ENCODE measurements at places on chromosomes 6 and 20.

DNA sequence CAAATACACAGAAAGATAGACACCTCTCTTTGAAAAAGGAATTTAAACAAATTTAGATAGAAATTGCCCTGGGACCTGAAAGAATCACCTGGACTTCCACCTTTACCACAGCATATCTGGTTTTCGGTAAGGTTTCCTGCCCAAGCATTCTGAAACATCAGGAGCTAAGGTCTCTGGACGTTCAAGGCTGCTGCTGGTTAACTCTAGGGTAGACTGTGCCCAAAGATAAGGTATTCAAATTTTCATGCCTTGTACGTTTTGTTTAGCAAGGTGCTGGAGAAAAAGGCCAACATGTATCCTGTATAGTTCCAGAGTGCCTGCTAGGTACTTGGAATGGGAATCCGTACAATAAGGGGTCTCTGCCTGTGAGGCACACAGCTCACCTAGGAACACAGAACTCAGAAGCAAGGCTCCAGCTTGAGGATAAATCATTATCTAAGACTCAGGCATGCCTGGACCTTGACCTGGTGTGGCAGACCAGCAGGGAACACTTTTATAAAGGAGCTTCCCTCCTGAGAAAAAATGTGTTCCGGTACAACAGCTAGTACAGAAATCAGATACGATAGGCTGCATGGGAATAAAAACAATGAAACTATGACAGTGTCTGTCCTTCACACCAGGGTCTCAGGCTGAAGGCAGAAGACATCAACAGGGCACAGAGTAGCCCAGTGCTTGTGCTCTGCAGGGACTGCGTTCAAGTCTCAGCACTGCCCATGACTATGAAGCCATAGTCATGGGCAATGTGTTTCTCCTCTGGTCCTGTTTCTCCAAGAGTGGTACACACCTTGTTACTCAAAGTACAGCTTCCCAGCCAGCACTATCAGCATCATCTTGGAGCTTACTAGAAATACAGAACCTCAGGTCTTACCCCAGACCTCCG lies 70.4 kb downstream of the METTL24 start:
- no peak for DNase-seq

- DNase-seq, result no peak
Observed at GRCh38 chr6:65450451-65450850, 256.6 kb downstream of the EYS start.

DNA sequence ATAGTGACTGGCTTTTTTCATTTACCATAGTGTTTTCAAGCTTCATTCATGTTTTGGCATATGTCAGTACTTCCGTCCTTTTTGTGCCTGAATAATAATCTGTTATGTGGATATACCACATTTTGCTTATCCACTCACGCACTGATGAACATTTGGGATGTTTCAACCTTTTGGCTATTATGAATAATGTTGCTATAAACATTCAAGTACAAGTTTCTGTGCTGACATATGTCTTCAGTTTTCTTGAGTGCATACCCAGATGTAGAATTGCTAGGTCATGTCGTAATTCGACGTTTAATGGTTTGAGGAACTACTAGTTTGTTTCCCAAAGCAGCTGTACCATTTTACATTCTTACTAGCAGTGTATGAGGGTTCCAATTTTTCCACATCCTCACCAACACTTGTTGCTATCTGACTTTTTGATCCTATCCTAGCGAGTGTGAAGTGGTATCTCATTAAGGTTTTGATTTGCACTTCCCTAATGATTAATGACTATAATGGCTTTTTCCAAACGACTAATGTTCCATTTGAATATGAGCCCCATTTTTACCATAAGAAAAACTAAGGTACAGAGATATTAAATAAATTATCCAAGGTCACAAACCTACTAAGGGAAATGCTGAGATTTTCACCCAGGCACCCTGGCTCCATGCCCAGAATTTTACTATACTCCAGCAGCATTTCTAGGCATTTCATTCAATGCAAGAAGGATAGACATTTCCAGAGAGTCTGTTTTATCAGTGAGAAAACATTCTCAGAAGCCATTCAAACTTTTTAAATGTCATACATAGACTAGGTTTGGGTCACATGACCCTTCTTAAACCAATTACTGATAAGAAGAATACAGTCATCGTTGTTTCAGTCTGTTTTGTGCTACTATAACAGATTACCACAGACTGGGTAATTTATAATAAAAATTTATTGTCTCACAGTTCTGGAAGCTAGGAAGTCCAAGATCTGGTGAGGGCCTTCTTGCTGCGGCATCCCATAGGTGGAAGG lies 71.1 kb upstream of the RUNX2 start:
- DNase-seq, result no peak

DNA sequence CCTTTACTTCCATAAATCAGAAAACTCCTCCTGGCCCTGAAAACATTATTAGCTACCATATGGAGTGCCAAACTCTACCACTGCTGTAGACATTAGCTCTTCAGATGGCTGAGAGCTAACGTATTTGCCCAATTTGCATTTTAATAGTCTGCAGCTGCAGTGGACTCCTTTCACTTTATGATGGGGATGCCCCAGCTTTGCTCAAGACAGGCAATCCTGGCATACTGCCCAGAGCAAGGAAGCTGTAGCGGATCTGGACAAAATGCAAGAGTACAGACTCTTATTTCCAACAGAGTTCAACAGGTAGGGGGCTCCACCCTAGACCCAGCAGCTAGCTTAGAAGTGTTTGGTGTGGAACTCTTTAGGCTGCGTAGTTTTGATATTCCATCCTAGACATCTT lies 246.7 kb downstream of the FOXC1 start:
- DNase-seq, result peak; percentile 62

GRCh38 chr20:6708010-6708409 lies 59.5 kb upstream of the BMP2 start:
- DNase-seq, result no peak

DNA sequence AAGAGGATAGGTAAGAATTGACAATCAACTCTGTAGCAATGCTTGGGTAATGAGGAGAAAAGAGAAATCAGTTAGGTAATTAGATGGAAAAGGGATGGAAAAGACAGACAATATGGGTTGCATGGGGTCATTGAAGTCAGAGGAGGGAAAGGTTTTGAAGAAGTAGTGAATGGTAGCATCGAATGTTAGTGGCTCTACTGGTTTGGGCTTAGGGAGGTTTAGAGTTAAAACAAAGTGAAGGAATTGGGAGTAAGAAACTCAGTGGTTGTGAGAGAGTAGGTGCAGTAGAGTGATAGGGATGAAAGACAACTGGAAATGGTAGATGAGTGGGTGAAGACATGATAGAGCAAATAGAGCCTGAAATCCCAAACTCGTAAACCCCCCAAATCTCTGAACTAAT lies 140.1 kb upstream of the ZFP64 start:
- no peak for DNase-seq

- no peak for DNase-seq
Observed at GRCh38 chr6:158519761-158520160, 40.1 kb upstream of the TMEM181 start.

GRCh38 chr20:49737260-49737659 lies 23.6 kb upstream of the B4GALT5 start:
- DNase-seq, result no peak

DNA sequence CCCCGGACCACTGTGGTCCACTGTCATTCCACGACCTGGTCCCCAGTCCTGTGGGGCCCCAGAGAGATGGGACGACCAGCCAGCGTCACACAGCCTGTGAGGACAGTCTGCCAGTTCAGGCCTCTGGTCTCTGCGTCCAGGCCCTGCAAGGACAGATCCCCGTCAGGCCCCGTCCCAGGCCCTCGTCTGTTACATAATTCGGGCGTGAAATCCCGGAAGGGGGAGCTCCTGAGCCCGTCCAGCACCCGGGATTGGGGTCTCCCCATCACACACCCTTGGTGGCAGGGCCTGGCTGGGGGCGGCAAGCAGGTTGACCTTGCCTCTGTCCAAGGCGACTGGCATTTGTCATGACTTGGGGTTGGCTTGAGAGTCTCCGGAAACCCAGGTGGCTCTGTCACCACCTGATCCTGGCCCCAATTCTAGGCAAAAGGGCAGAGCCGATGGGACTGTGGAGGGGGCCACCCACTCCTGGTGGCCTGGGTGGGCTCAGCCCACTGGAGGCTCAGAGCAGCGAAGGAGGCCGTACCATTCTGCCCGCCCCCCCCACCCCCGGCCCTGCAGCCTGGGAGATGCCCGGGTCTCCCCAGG lies 73.8 kb upstream of the GATA5 start:
- DNase-seq, result no peak

DNA sequence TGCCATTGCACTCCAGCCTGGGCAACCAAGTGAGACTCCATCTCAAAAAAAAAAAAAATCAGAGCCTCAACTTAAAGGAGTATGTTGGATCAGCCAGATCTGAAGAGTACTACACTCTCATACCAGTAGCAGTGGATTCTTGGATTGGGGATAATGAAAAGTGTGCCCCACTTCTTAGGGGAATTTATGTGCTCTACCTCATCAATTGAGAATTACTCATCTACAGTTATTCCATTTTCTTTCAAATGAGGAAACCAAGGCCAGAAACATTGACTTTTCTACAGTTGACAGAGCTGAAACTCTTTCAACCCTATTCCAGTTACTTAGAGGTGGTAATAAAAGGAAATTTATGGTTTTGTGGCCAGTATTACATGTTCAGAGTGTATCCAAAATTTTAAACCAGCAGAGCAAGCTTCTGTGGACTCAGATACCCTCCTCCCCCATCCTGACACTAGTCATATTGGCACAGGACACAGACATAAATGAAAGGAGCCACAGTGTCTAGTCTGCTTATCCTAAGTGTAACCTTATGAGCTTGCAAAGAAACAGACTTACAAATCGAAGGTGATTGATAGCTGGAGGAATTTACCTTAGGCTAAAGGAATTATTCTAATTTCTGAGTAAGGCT lies 51.2 kb downstream of the ORC3 start:
- DNase-seq, result no peak

- DNase-seq, result no peak
Observed at GRCh38 chr6:160391419-160392116, 43.4 kb downstream of the SLC22A3 start.

- no peak for DNase-seq
Observed at GRCh38 chr6:106490974-106491373, 130.5 kb downstream of the CRYBG1 start.

DNA sequence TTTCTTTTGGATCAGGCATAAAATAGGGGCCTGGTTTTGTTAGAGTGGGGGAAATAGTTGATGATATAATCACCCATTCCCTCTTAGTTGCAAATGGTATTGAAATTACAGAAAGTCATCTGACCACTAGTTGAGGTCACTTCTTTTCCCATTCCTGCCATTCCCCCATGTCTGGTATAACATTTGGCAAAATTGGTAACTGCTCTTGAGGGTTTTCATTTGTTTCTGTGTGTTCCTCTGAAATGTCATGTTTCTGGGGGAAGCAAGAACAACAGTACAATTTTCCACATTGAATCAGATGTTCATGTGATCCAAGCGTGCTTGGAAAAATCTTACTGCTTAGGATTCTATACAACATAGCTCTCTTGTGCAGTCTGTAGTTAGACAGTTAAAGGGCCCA lies 7.3 kb downstream of the AIG1 start:
- DNase-seq, result no peak

- no peak for DNase-seq
Observed at GRCh38 chr6:33297406-33297955, 1.3 kb downstream of the RGL2 start.

DNA sequence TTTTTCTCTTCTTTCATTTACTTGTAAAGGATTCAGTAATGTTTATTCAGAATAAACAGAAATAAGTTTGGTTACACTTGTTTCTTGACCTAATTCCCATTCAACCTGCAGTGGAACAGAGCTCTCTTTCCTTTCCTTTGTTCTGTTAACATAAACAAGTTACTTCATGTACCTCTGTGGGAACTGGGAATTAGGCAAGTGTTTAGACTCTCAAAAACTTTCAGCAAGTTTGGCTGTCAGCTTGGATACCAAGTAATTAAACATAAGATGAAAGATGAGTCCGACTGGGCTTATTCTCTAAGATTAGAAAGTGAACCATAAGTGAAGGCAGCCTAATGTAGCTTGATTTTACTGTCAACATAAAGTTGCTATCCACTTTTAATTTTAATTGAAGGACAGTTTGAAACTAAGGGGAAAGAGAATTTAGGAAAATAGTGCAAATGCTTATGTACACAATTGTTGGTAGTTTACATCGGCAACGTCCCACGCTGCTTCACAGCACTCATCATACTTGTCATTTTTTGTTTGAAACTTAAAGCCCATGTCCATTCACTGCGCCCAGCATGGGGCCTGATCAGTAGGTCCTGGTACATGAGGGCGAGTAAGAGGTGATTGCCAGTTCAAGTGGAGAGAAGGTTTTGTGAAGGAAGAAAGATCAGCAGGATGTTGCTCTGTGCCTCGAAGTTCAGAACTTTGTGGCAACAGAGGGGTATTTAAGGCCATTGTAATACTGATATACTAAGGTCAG lies 113.0 kb downstream of the PLEKHG1 start:
- DNase-seq, result no peak

DNA sequence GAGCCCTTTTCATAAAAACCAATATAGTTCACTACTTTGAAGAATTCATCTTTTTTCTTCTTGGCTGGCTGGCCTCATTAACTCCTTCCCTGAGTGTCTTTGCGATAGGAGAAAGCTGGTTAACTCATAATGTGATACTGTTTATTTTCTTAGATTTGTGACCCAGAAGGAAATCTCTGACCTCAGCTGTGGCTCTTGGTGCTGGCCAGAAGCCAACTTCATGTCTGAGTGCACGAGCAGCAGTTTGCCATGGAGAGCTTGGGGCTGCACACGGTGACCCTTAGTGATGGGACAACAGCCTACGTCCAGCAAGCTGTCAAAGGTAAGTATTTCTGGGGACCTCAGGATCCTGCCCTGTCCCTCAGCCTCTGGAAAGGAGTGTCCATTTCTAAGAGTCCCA lies 16.7 kb upstream of the DEF6 start:
- no peak for DNase-seq

- peak; percentile 7 for DNase-seq
Observed at GRCh38 chr20:46214824-46215488, 93.3 kb downstream of the CDH22 start.

DNA sequence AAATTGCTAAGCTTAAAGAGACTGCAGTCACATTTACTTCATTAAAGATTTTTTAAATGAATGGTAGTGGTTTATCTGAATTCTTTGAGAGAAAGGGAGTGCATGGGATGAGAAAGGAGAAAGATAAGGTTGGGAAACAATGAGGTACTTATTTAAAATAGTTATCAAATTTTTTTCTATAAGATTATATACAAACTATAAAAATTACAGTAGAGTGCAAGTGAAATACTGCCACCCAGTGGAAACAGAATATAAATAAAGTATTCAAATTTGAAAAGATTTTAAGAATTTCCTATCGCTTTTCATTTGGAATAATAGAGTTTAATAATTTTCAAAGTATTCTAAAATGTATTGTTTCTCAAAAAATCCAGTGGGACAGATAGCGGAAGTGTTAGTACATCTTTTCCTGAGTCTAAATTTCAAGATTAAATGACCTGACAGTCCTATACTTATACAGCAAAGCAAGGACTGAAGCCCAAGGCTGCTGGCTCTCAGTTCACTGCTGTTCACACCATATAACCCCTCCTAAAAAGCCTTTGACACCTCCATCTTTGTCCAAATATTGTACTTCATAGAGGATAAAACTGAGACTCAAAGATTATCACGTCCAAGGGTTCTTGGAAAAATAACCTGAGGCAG lies 31.1 kb downstream of the EPM2A start:
- no peak for DNase-seq

Measured in NCI-H774 (cell line).